Mesendoderm (in vitro differentiated cells): ENCODE measurements at places on chromosomes 12 and 14.

GRCh38 chr12:25585021-25585523, 32.0 kb upstream of the LMNTD1 start:
- H3K4me3 ChIP-seq: no peak overlapping the region
- no peak for DNase-seq
- no peaks in the 10 kb centered on the region for H3K27me3 ChIP-seq
- H3K27ac ChIP-seq: no peak overlapping the region
- no peaks in the 10 kb centered on the region for H3K4me1 ChIP-seq
- no peaks in the 10 kb centered on the region for H3K36me3 ChIP-seq

DNA sequence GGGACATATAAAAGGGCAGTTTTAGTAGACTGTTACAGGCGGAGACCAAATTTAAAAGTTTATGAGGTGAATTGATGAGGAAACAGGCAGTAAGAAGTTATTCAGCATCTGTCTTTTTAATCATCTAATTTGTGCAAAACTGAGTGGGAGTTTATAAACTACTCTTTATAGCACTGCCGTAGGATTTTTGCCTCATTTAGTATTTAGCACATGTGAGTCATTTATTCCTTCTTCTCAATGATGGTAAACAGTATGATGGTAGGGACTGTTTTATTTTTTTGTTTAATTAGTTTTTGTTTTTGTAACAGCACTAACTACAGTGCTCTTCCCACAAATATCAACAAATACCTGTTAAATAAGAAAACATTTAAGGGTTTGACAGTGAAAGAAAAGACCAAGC, 20.6 kb downstream of the TOGARAM1 start:
- H3K27me3 ChIP-seq: no peaks in the 10 kb centered on the region
- H3K4me3 ChIP-seq: no peak overlapping the region
- no peak overlapping the region for H3K27ac ChIP-seq
- H3K4me1 ChIP-seq: no peaks in the 10 kb centered on the region
- DNase-seq: no peak

DNA sequence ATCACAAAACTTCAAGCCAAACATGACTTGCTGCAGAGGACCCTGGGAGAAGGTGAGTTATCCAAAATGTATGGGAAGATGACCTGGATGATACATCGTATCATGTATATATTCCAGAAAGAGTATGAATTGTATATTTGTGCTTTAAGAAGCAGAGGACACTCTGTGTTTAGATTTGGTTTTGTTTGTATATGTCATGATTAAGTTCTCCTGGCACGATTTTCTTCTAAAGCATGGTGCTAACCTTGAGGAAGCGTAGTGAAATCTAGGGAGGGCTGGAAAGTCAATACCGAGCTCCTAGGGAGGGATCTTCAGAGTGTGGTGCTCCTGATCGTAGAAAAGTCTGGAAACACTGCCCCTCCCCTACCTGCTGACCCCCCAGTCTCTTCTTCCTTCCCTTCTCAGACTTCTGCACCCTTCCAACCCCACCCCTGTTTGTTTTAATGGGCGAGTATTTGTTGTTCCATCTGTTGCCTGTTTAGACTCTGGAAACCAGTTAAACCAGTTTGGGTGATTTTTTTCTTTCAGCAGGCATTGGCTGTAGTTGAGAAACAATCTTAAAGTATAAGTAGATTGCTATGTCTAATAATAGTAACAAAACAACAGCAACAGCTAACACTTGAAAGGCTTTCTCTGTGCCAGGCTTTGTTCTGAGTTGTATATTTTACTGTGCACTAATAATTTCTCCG, 141.6 kb downstream of the KICS2 start:
- H3K4me1 ChIP-seq: peaks cover 1% of the 10 kb centered on the region
- peak; percentile 33 for DNase-seq
- H3K27ac ChIP-seq: no peak overlapping the region

GRCh38 chr12:53726946-53727309, 324 bp downstream of the CALCOCO1 start:
- H3K27ac ChIP-seq: no peak overlapping the region
- H3K27me3 ChIP-seq: no peaks in the 10 kb centered on the region
- no peak for DNase-seq

GRCh38 chr12:97426492-97427116, 36.0 kb upstream of the RMST start:
- DNase-seq: peak; percentile 48
- H3K27me3 ChIP-seq: no peaks in the 10 kb centered on the region
- peaks cover 19% of the 10 kb centered on the region for H3K4me1 ChIP-seq
- no peak overlapping the region for H3K27ac ChIP-seq

- H3K27ac ChIP-seq: no peak overlapping the region
- H3K27me3 ChIP-seq: no peaks in the 10 kb centered on the region
- H3K4me1 ChIP-seq: peaks cover 5% of the 10 kb centered on the region
Observed at GRCh38 chr12:107223821-107224220, 130.5 kb upstream of the CRY1 start.

DNA sequence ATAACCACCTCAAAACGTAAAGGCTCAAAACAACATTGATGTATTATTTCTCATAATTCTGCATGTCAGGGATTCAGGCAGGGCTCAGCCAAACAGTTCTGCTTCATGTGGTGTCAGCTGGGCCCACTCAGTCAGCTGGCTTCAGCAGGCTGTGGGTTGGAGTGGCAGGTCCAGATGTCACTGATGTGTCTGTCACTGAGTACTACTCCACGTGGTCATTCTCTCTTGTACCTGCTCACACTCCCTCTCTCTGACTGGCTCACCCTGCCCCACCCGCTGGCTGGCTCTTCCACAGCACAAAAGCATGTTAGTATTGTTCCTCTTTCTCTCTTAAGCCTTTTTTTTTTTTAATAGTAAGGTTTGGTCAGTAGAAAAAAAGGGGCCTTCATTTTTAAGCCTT, 182.4 kb downstream of the DICER1 start:
- H3K4me1 ChIP-seq: peaks cover under 1% of the 10 kb centered on the region
- DNase-seq: no peak
- no peaks in the 10 kb centered on the region for H3K36me3 ChIP-seq
- H3K4me3 ChIP-seq: no peak overlapping the region
- H3K27ac ChIP-seq: no peak overlapping the region
